ENCODE measurements at places on chromosomes 16 and 17.

GRCh38 chr17:35373534-35373983 is at the start of gene SLFN11:
Gene SLFN11, minus strand, starts transcription at chr17:35373621. Its CDS starts 9,814 bp downstream, at chr17:35363807.
- DNase-seq, result peak; percentile 89

GRCh38 chr16:49497466-49497865 is 123.9 kb downstream of the C16orf78 start:
- DNase-seq, result no peak

GRCh38 chr17:8896641-8897635 is 29.5 kb upstream of the PIK3R6 start:
- no peak for DNase-seq

DNA sequence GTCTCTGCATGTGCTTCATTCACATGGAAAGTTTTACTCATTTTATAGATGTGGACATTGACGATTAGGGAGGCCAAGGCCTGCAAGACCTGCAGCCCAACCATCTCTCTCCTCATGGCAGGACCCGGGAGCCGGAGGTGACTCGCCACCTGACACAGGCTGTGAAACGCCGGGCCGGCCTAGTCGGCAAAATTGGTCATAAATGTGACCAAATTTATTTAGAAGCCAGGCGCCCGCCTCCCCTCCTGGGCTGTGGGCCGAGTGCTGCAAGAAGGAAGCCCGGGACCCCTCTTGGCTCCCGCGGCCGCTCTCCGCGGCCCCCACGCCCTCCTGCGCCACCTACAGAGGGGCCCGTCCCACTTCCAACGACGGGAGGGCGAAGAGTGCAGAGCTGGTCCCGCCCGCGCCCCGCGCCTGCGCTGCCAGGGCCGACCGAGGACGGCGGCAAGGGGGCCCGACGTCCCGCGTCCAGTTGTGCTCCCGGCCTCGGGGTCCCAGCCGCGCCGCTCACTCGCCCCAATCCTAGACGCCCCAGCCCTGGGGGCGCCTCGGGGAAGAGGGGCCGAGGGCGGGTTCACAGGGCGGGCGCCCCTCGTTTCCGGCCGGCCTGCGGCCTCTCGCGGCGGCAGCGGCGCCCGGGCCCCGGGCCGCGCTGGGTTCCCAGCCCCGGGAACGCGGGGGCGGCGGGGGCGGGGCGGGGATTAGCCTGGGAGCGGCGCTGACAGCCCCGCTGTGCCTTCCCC is 47.5 kb downstream of the WNT3 start:
- peak; percentile 34 for DNase-seq

GRCh38 chr16:7624871-7625766 is 292.5 kb downstream of the RBFOX1 start:
- DNase-seq, result no peak

DNA sequence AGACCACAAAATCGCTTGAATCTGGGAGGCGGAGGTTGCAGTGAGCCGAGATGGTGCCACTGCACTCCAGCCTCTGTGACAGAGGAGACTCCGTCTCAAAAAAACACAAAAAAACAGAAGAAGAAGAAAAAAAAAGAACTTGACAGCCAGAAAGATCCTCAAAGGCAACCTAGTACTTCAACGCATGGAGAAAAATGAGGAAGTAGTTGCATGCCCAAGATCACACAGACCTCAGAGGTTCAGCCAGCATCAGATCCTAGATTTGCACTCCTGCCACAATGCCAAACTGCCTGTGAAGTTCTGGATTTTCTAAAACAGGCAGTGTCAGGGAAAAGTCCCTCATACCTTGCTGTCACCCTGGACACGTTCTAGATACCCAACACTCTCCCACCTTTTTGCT is 1.5 kb downstream of the ATPAF2 start:
- DNase-seq, result no peak

DNA sequence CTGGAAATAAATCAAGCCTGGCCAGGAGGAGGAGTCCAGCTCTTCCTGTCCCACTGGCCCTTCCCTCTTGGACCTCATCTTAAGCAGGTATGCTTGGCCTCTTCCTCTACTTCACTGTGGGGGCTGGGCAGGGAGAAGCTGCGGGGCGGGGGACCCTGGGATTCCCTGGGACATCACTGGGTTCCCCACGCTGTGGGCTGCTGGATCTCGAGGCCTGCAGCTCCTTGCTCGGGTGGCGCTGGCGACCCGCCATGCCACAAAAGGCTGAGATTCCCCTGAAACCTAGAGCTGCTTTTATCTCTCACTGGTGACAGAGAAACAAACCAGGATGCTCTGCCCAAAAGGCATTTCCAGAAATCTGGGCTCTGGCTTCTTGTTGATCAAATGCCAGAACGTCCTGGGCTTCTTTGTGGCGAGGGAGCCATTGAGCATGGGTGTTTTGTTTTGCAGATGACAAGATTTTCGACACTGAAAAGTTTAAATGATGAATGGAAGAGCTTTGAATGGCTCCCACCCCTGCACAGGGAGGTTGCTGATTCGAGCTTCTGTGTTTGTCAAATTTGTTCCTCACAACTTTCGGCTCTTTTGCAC is 8.6 kb upstream of the PGS1 start:
- DNase-seq, result no peak

DNA sequence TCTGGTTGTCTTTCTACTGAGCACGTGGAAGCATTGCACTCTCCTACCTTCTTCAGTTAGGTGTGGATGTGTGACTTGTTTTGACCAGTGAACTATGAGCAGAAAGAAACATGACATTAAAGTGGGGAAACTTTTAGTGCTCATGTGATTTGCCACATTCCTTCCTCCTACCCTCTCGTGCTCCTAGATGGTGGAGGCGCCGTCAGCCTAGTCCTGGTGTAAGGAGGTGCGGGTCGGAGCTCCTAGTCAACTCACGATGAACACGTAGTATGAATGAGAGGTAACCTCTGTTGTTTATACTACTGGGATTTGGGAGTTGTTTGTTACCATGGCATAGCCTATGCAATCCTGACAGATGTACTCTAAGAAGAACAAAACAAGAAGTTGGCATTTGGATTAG is 47.4 kb downstream of the KSR1 start:
- no peak for DNase-seq

- DNase-seq, result no peak
Observed at GRCh38 chr17:66892246-66892645, 57.3 kb downstream of the CACNG5 start.

- peak; percentile 11 for DNase-seq
Observed at GRCh38 chr16:25155553-25156460, 44.3 kb downstream of the LCMT1 start.

- DNase-seq, result no peak
Observed at GRCh38 chr16:30972872-30973271, 12.1 kb upstream of the HSD3B7 start.

DNA sequence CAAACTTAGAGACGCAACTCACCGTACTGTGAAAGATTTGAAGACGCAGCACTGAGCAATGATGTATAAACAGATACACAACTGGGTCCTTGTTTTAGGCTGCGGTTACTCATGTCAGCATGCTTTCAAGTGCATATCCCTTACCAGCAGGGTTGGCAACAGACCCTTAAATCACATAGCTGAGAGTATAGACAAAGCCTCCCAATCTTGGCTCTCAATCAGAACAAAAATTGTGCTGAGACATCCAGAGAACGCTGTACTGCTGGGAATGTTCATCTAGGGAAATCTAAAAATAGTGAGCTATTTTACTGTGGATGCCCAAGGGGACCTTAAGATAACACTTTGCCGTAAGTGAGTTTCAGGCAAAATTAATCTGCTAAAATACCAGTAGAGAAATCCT is 84.4 kb upstream of the NUDT7 start:
- no peak for DNase-seq

DNA sequence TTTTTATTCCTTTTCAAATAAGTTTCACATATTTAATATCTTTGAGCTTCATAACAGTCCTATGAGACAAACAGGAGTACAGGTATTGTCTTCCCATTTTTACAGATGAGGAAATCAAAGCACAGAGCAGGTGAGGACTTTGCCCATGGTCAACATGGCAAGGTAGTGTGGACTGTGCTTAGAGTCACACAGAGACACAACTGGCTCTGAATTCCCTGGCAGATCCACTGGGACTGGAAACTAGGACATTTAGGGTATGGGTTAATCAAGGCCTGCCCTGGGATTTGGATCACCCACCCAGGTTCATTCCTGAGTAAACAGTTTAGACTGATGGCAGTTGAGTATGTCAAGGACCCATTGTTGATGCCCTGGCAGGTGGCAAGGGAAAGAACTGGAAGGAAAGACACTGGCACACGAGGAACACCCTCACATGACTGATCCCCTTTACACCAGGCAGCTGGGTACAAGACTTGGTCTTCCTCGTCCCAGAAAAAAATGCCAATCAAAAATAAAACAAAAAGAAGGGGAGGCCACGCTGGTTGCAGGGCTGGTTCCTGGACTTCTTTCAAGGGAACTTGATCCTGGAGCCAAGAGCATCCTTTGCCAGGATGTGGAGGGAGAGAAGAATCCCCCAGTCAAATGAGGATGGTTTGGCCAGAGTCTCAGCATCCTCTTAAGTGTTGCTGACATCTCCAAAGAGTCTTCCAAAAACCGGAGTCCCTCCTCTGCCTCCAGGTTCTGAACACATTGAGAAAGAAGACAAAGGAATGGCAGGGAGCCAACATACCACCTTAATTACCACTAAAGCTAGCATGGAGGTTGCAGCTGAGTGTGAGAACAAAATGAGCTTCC is 34.9 kb downstream of the CHD9 start:
- no peak for DNase-seq

DNA sequence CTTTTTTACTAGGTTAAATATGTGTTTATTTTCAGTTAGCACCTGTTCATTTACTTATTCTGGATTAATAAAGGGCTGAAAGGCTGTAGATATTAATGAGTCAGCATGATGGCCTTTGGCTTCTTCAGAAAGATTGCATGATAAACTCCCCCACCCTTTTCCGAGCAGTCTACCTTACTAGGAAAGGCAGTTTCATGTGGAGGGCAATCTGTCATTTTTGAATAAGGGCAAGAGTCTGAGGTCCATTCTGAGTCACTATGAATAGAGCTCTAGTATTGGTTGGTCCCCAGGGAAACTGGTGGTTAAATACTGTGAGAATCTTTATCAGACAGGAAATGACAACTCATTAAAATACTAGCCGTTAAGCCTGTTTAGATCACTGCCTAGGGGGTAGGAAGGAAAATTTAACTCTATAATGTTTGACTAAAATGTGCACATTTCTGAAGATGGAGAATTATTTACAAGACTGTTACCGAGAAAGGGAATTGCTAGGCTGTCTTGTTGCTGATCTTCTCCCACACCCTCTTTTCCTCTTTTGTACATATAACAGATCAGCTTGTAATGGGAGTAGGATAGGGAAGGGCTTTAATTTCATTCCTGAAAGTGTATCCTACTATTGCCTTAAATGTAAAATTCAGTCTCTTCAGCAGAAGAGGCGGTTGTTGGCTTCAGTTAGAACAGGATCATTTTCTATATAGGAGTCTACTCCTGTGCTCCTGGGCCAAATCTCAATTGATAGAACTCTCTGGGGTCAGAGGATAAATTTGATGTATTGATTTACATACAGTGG is 63.3 kb downstream of the TUBD1 start:
- DNase-seq, result no peak

GRCh38 chr16:278863-279366 is 1.5 kb upstream of the ARHGDIG start:
- no peak for DNase-seq

GRCh38 chr16:87096746-87097333 is 220.4 kb downstream of the C16orf95 start:
- no peak for DNase-seq

DNA sequence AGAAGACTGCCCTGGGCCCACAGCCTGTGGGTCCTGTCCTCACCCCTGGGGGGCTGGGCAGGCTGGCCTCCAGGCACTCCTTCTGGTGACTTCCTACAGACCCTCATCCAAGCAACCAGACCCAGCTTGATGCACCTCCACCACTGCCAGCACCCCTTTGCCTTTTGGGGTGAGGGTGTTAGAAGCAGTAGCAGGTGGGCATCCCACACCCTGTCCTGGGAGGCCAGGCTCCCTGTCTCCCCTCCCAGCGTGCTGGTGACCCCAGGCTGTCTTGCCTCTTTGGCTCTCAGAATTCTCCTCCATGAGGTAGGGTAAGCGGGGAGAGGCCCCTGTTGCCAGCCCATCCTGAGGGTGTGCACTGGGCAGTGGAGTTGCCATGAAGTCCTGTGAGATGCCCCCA is 33.4 kb downstream of the B9D1 start:
- DNase-seq, result no peak

DNA sequence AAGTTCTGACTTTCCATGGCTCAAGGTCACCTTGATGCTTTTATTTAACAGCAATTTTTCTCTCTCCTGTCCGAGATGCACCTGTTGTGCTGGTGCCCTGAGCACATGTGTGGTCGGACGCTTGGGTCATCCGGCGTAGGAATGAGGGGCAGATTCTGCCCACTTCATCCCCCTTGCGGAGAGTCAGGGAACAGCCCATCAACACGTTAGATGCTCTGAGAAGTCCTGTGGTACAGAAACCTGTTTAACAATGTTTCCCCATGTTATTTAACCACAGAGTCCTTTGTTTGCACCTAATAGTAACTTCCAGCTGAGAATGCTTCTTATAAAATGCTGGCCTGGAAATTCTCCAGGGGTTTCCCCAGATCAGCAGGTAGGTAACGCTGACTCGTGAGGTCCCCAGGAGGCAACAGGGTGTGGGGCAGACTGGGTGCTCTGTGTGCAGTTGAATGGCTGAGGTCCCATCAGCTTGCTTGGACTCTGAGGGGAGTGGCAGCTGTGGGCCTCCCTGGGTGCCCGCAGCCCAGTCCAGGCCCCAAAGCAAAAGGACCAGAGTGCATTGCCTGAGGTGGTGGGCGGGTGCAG is 17.8 kb downstream of the DOC2B start:
- DNase-seq, result no peak

- DNase-seq, result no peak
Observed at GRCh38 chr17:6660805-6661463, 9.4 kb downstream of the C17orf100 start.

DNA sequence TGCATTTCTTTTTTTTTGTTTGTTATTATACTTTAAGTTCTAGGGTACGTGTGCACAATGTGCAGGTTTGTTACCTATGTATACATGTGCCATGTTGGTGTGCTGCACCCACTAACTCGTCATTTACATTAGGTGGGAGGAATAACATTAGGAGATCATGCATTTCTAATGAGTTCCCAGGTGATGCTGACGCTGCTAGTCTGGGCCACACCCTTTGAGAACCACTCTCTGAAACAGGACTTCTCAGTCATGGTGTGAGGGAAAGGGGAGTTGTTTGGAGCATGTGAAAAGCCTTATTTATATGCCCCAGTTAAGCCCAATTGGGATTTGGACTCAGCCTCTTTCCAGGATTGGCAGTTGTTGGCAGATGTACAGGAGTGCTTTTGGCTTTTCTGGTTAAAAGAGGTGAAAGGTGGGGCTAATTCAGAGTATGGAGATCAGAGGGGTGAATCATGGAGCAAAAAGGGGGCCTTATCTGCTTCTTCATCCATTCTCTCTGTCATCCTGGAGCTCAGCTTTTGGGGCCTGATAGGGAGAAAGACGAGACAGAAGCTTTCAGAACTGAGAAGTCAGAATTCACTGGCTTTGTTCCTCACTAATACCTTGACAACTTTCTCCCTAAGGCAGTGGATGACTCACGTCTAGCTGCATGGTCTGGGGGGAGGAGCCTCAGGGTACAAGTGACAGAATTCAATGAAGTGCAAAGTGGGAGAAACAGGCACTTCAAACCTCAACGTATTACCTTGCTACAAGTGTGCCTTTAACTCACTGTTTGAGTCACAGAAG is 180.0 kb upstream of the CACNG3 start:
- DNase-seq, result no peak
